ENCODE measurements at places on chromosomes 7 and 10. TPM values are rescaled to one million over a fixed set of nuclear protein-coding genes. Genes with fewer than 3 reads are reported as not detected.
A peak's percentile ranks its signal among the peaks of the same experiment; 100 is the strongest.

The MLXIPL gene
- total RNA-seq, result 13.9 TPM

DNA sequence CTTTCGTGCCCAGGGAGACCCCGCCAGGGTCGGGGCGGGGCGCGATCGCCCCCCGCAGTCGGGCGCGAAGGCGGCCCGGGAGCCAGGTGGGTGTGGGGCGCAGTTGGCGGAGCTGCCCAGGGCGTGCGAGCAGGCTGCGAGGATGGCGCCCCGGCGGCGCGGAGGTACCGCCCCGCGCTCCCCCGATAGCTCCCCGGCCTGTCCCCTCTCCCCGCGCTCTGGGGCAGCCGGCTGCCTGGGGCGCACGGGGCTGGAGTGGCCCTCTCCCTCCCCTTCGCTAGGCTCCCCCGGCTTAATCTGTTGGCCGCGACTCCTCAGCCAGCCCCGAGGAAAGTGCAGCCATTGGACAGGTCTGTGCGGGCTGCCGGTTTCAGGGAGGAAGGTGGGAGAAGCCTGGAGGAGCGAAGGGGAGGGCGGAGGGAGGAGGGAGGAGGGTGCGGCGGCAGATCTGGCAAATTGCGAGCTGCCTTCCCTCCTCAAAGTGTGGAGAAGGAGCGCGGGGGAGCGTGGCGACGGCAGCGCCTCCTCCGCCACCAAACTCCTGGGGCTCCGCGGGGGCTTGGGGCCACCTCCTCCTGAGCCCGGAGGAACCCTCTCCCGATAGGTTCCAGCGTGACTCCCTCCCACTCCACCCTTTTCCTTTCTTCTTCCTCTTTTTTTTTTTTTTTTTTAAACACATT, 361 bp upstream of the PLXDC2 start:
- H3K36me3 ChIP-seq, result no peaks in the 10 kb centered on the region
- H3K4me1 ChIP-seq, result peaks cover 18% of the 10 kb centered on the region
- peak overlapping the region; percentile 69 for H3K4me3 ChIP-seq
- H3K27ac ChIP-seq, result peak overlapping the region; percentile 73
- DNase-seq, result peak; percentile 35
- H3K27me3 ChIP-seq, result peaks cover 32% of the 10 kb centered on the region

DNA sequence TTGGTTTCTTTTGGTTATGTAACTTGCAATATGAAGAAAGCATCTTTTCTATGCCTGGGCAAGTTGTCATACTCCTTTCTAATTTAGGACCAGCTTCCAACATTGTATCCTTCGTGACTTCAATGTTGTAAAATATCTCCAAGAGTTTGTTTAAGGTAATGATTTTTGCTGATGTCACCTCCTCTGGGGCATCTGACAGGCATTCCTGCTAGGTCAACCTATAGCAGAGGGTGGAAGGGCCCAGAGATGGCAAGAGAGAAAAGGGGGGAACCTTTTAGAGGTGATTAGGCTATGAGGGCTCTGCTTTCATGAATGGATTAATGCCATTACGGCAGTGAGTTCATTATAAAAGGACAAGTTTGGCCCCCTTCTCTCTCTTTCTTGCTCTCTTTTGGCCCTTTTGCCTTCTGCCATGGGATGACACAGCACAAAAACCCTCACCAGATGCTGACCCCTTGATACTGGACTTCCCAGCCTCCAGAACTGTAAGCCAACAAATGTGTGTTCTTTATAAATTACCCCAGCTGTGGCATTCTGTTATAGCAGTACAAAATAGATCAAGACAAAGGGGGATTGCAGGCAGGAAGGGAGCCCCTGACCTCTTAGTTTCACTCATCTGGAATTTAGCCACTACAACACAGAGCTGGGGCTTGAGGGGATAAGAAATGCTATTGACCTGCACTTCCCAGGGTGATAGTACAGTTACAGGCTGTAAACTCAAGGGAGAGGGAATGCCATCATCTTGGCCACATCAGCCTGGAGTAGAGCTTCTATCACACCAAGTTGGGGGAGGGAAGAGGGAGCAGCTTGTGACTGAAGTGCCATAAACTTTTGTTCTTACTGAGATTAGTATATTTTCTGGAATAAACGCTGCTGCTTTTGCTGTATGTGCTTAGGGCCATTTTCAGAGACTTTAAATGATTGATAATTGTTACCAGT, 195.9 kb downstream of the CFTR start:
- H3K27me3 ChIP-seq, result no peaks in the 10 kb centered on the region
- H3K36me3 ChIP-seq, result no peaks in the 10 kb centered on the region
- DNase-seq, result no peak

- DNase-seq, result no peak
- H3K27me3 ChIP-seq, result no peaks in the 10 kb centered on the region
- no peak overlapping the region for H3K27ac ChIP-seq
- H3K4me1 ChIP-seq, result no peaks in the 10 kb centered on the region
- H3K36me3 ChIP-seq, result no peaks in the 10 kb centered on the region
Observed at GRCh38 chr10:22219308-22219707, 1.5 kb upstream of the EBLN1 start.

The ZNF479 gene
- not detected for total RNA-seq

DNA sequence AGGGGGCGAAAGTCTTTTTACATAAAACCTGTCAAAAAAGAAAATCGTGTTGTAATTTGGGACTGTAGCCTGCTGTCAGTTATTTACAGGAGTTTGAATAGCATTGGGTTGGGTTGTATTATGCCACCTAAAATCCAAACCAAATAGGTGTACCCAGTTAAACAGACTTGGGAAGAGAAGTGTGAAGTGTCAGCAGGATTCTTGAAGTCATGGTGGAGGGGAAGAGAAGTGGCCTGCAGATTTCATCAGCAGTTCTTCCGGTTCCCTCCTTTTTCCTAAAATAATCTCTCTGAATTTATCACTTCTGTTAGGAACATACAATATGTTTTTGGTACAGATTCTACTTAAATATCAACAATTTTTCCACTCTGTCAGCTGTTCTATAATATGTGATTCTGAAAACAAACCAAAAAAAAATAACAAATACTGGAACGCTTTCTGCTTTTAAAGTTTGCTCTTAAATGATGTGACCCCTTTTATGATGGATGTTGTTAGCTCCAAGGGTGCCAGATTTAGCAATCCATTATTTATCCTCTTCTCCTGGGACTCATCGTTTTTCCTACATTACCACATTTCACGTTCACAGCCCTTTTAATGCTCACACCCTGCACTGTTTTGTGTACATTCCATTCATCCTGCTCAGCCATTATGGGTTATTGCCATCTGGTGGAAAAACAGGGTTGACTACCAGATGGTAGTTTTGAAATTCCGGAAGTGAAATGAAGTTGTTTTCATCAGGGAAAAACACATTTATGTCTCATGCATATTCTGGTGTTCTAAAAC, 18.7 kb upstream of the ARHGAP12 start:
- peaks cover 15% of the 10 kb centered on the region for H3K4me1 ChIP-seq
- peak overlapping the region; percentile 17 for H3K4me3 ChIP-seq
- H3K27ac ChIP-seq, result peak overlapping the region; percentile 58
- no peaks in the 10 kb centered on the region for H3K27me3 ChIP-seq
- DNase-seq, result no peak

The CYP2E1 gene
- total RNA-seq, result 1.7 TPM

DNA sequence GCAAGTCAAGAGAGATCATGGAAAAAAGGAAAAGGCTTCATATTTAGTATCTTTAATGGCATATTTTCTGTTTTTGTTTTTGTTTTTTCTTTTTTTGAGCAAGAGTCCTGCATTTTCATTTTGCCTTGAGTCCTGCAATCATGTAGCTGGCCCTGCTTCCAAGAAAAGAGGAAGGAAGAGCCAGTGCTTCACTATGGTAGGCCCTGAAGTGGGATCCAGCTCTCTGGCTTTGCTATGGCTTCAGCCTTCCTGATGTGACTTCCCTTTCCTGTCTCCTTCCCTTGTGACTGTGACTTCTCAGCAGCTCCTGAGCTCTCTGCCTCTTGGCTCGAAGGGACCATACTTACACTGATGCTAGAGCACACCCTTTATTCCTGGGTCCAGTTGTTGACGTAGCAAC, 512.3 kb downstream of the INHBA start:
- H3K27ac ChIP-seq, result no peak overlapping the region
- no peak for DNase-seq
- H3K27me3 ChIP-seq, result no peaks in the 10 kb centered on the region
- H3K4me1 ChIP-seq, result no peaks in the 10 kb centered on the region
- H3K36me3 ChIP-seq, result no peaks in the 10 kb centered on the region
